ENCODE measurements at places on chromosomes 3 and 15. TPM values are rescaled to one million over a fixed set of nuclear protein-coding genes. Genes with fewer than 3 reads are reported as not detected.

GRCh38 chr3:50509715-50510114 is 6.3 kb upstream of the CACNA2D2 start:
- no peak for DNase-seq

GRCh38 chr3:178703268-178703975 is 167.2 kb downstream of the KCNMB2 start:
- DNase-seq: no peak

DNA sequence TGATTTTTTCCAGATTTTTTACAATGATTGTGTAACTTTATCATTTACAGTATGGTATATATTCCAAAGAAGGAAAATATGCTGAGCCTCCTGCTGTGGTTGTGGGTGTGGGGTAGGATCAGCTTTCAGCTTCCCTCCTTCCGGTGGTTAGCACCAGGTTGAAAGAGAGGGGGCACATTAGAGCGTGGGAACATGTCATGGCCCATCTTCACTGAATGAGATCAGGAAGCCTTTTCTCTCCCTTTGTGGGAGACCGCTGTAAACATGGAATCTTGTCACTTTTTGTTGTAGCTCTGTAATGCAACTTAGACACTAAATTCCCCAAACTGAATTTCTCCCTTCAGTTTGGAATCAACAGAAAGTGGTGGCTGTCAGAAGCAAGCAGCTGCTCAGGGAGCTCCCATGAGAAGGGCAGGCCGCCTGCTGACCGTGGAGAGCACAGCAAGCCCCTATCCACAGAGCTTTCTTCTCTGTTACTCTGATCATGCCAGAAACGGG is 86.7 kb upstream of the LIMD1 start:
- DNase-seq: peak; percentile 67

- no peak for DNase-seq
Observed at GRCh38 chr3:127585163-127585812, 5.2 kb downstream of the TPRA1 start.

- no peak for DNase-seq
Observed at GRCh38 chr3:56347219-56347871, 120.9 kb downstream of the ERC2 start.

DNA sequence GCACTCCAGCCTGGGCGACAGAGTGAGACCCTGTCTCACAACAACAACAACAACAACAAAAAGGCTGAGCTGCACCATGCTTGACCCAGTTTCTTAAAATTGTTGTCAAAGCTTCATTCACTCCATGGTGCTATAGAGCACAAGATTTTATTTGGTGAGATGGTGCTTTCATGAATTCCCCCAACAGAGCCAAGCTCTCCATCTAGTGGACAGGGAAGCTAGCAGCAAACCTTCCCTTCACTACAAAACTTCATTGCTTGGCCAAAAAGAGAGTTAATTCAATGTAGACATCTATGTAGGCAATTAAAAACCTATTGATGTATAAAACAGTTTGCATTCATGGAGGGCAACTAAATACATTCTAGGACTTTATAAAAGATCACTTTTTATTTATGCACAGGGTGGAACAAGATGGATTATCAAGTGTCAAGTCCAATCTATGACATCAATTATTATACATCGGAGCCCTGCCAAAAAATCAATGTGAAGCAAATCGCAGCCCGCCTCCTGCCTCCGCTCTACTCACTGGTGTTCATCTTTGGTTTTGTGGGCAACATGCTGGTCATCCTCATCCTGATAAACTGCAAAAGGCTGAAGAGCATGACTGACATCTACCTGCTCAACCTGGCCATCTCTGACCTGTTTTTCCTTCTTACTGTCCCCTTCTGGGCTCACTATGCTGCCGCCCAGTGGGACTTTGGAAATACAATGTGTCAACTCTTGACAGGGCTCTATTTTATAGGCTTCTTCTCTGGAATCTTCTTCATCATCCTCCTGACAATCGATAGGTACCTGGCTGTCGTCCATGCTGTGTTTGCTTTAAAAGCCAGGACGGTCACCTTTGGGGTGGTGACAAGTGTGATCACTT is 2.0 kb downstream of the CCR5 start:
- no peak for DNase-seq

- DNase-seq: no peak
Observed at GRCh38 chr3:151859905-151860304, 13.5 kb upstream of the SUCNR1 start.

- DNase-seq: peak; percentile 88
Observed at GRCh38 chr15:70323111-70323851, 225.6 kb upstream of the TLE3 start.

- DNase-seq: no peak
Observed at GRCh38 chr15:42035435-42035761, 14.6 kb upstream of the PLA2G4E start.

GRCh38 chr3:14647976-14648955 is 3.3 kb upstream of the CCDC174 start:
- no peak for DNase-seq

GRCh38 chr3:153972862-153973261 is 148.3 kb upstream of the ARHGEF26 start:
- DNase-seq: no peak

GRCh38 chr15:78453447-78453846 is 15.4 kb downstream of the IREB2 start:
- DNase-seq: no peak

DNA sequence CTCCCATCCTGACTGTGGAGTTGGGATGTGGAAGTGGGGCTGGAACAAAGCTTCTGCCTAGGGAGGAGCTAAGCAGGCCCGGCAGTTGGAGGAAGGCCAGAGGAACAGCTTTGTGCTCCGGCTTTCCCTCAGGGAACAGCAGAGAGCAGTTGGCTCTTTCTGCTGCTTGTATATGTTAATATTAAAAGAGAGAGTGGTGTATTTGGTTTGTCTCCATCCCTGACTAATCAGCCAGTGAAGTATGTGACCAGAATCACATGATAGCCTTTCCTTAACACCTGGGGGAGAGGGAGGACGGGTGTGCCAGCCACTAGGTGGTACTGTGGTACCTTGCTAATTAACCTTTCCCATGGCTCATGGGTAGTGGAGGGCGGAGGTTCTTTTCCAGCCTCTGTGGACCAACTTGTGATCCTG is 10.0 kb downstream of the EIF2B5 start:
- no peak for DNase-seq

DNA sequence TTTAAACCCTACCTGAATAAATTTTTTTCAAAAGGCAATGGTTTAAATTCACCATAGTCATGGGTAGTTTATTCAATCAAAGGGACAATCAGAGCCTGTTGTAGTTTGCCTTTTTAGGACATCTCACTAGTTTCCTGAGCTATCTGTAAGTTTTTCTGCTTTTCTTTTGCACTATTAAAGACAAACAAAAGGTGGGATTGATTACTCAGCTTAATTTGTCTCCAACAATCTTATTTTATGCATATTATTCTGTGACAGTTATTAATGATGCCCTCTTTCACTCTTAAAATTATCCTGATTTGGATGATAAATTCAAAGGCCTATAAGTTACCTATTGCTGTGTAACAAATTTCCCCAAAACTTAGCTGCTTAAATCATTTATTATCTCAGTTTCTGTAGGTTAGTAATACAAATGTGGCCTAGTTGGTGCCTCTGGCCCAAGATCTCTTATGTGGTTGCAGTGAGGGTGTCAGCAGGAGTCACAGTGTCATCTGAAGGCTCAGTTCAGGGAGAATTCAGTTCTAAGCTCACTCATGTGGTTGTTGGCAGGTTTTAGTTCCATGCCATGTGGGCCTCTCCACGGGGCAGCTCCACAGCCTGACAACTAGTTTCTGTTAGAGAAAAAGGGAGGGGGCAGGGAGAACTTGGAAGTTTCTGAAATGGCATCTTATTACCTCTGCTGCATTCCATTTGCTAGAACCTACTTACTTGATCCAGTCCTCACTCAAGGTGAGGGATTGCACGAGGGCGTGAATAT is 16.0 kb downstream of the ARMC8 start:
- DNase-seq: no peak

GRCh38 chr3:136567599-136568188 is 184.5 kb downstream of the STAG1 start:
- no peak for DNase-seq

- DNase-seq: no peak
Observed at GRCh38 chr3:134048278-134048996, 18.7 kb upstream of the SLCO2A1 start.

DNA sequence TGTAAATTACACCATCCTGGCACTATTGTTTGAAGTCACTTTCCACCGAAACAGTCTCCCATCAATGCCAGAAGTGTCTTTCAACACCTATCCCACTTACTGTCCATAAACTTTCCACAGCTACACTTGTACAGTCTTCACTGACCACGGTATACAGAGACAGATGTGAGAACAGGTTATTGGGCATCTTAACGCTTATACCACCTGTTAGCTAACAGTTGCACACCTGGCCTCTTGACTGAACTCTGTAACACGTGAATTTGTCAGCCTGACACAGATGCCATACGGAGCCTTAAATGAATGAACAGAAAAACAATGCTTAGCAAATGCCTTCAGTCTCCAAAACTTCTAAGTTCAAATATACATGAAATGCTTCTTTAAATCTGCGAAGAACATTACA is 440.5 kb downstream of the SHQ1 start:
- no peak for DNase-seq

GRCh38 chr3:153442386-153442785 is 280.4 kb downstream of the RAP2B start:
- DNase-seq: no peak

DNA sequence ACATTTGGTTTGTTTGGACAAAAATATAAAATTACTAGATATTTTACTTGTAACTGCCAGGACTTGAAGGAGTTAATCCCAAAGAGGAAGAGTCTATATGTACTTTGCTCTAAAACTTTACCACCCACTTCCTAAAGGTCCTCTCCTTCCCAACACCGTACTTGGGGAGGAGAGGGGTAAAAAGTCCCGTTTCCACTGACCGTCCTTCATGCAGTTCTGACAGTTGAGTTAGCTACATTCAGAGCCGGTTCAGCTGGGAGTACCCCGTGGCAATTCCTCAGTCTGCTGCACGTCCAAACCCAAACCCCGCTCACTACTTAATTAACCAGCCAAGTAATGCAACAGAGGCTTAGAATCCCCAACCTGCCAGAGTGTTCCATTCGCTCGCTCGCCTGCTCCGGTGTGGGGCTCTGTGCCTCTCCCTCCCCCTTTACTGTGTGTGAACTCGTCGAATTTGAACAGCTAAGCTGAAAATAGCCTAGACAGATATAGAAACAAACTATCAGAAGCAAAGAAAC is 519.7 kb downstream of the FOXP1 start:
- no peak for DNase-seq

GRCh38 chr3:189718215-189718614 is 87.0 kb downstream of the TP63 start:
- no peak for DNase-seq

GRCh38 chr15:38164061-38164460 is 88.6 kb upstream of the SPRED1 start:
- no peak for DNase-seq

GRCh38 chr3:53845103-53845880 is 927 bp downstream of the CHDH start:
- DNase-seq: peak; percentile 50

DNA sequence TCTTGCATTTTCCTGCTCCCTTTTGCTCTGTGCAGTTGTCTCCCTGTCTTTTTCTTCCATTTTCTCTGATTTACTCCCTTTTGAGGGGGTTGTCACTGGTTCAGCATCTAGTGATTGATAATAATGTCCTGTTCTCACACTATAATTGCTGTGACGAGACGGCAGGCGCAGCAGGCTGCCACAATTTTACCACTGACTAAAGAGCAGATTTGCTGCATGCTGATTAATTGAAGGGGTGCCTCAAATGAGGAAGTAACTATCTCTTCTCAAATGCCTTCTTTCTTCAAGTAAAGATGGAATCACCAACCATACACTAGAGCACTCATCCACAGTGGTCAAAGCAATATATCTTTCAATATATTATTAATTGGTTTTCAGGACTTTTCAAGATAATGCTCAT is 219.3 kb downstream of the CBLB start:
- no peak for DNase-seq

- no peak for DNase-seq
Observed at GRCh38 chr15:88131937-88132336, 124.6 kb downstream of the NTRK3 start.

GRCh38 chr3:116103868-116104530 is 341.3 kb downstream of the LSAMP start:
- DNase-seq: no peak

DNA sequence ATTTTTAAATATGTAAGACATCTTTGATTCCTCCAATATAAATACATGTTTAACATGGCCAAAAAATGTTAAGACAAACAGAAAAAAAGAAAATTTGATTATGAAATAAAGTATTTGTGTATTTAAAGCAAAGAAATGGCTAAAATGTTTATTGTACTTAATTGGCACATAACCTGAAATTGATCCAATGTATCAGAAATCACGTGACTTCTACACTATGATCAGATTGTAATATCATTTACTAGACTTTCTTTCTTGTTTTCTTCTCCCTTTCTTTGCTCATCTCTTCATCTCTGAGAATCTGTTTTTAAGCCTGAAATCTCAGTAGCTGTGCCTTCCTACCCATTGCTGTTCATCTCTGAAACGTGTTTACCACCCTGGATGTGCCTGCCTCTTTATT is 420.3 kb downstream of the RSL24D1 start:
- no peak for DNase-seq

DNA sequence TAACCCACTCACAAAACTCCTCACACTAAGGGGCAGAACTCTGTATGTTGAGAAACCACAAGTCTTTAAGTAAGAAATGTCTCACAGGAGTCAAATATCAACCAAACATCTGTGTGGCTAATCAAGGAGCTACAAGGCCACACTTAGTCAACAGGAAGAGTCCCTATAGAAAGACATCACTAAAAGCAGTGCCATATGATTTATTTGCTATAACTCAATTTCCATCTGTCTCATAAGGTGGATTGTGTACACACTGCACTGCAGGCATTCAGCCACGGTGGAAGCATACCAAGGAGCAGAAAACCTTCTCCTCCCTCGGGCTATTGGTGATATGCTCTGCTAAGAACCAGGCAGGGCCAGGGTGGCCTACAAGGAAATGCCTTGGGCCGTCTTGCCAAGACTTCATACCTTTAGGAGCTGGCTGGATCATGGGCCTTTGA is 197.6 kb upstream of the CFAP20DC start:
- DNase-seq: no peak

GRCh38 chr15:100572362-100572983 is 29.5 kb downstream of the LINS1 start:
- DNase-seq: no peak

- no peak for DNase-seq
Observed at GRCh38 chr3:17420668-17421067, 321.8 kb downstream of the TBC1D5 start.

- DNase-seq: no peak
Observed at GRCh38 chr15:89340573-89340972, 5.9 kb upstream of the POLG start.

Gene SLC30A4
- polyA plus RNA-seq: 6.0 TPM

Gene NEO1
- polyA plus RNA-seq: 114 TPM

Gene USP50
- polyA plus RNA-seq: 0.57 TPM

Gene CLEC3B
- polyA plus RNA-seq: 194 TPM

Gene TRAT1
- 0.15 TPM for polyA plus RNA-seq

Gene STRIT1
- not detected for polyA plus RNA-seq

Gene CCDC39
- polyA plus RNA-seq: 9.7 TPM

Gene CEP97
- 22.6 TPM for polyA plus RNA-seq

Gene OXTR
- polyA plus RNA-seq: 2.2 TPM

Gene P3H2
- 44.1 TPM for polyA plus RNA-seq

Gene ATP13A4
- polyA plus RNA-seq: 62.9 TPM

Gene CYP11A1
- 0.54 TPM for polyA plus RNA-seq

Gene EFL1
- polyA plus RNA-seq: 20.8 TPM

Gene ASTE1
- 13.6 TPM for polyA plus RNA-seq

Gene IL17RD
- polyA plus RNA-seq: 11.5 TPM
